ENCODE measurements at places on chromosomes 4 and X.

DNA sequence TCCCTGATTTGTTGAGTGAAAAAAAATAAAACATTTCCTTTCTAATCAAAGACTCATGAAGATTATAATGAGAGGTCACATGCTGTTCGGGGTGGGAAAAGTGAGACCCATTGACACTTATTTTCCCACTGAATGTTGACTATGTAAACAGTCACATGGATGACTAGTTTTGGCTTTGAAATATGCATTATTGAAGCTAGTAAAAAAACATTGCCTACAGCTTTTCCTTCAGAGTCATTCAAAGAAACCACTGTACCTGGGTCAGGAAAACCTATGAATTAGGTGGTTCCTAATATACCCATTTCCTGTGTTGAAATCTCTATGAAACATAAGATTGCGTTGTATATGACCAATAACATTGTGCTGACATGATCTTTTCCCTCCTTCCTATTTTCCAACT, 251.2 kb downstream of the CFAP299 start:
- DNase-seq: no peak

DNA sequence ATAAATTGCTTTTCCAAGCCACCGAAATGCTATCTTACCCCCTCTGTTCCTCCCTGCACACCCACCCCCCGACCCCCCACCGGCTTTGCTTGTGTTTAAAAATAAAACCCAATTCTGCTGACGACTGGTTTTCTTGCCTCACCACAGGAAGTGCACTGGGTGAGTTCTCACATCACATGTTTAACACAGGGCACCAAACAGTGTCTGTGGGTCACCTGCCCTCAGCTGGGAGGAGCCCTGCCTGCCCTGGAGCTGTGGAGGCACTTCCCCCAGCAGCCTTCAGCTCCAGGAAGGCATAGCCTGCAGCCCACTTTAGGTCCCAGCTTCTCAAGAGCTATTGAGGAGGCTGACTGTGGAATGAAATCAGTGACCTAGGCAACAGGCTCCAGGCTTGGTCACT, 8.8 kb downstream of the TMEM255A start:
- peak; percentile 67 for DNase-seq

GRCh38 chrX:134375691-134376090, 84.3 kb upstream of the HPRT1 start:
- DNase-seq: no peak

DNA sequence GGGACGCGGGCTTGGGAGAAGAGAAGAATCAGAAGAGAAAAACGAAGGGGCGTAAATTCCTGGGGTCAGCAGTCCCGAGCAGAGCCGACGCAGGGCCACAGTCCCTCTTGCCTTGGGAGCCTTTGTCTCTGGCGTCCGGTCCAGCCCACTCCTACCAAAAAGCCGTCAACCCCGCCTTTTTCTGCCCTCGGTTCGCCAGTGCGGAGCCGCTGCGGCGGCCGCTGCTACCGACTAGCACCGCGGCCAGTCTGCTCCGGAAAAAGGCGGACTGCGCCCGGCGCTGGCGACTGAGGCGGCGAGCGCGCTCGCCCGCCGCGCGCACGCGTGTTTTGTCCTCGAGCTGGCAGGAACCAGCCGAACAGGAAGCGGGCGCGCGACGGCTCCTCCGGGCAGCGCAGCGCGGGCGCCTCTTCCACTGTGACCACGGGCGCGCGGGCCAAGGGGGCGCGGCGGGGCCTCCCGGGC, 502 bp downstream of the HNRNPDL start:
- DNase-seq: no peak

- DNase-seq: no peak
These were observed 9.9 kb downstream of the MXD4 start for GRCh38 chr4:2251795-2252529.

- no peak for DNase-seq
These were observed 11.4 kb upstream of the SLC39A8 start for GRCh38 chr4:102356562-102357202.

- DNase-seq: no peak
These were observed 12.4 kb downstream of the NSD2 start for GRCh38 chr4:1883583-1883982.

- no peak for DNase-seq
These were observed 578.7 kb downstream of the BCOR start for GRCh38 chrX:39519030-39519488.

DNA sequence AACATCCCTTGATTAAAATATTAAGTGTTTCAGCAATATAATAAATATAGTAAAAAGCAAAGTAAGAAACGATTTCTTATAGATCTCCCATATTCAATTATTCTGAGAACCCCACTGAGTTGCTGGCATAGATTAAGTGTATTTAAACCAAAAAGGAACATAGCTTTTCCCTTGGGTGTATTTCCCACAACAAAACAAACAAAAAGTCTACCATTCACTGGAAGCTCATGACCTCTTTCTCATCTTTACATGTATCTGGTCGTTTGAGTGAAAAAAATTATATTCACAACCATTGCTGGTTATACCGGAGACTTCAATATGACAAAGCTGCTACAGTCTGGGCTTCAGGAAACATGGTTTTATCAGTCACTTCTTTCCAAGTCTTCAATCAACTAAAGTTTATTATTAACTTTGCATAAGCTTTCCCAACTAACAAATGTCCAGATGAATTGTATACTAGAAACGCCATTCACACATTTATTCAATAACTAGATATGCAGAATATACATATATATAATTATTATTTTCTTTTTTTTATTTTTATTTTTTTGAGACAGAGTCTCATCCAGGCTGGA, 38.6 kb downstream of the ZNF827 start:
- no peak for DNase-seq

DNA sequence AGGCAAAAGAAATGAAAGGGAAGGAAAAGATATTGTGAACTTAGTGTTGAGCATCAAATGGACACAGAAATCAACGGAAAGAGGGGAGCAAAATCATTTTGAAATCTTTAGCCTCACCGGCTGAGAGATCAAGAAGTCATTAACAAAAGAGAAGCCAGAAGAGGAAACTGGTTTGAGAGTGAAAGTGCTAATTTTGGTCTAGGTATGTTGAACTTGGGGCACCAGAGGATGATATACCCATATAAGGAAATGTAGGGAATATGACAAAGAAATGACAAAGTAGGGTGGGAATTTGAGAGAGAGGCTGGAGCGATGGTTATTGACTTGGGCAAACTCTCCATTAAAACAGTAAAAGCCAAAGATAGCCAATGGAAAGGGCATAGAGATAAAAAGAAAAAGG, 183.4 kb upstream of the ATOH1 start:
- no peak for DNase-seq

Measured in HL-60 (cell line).